ENCODE measurements at places on chromosomes 7 and 10.

- H3K27me3 ChIP-seq, result no peaks in the 10 kb centered on the region
- no peak overlapping the region for H3K4me3 ChIP-seq
- H3K27ac ChIP-seq, result no peak overlapping the region
- no peaks in the 10 kb centered on the region for H3K4me1 ChIP-seq
These were observed 733.1 kb downstream of the TYW1 start for GRCh38 chr7:67729771-67730170.

- H3K4me1 ChIP-seq, result no peaks in the 10 kb centered on the region
- H3K27me3 ChIP-seq, result no peaks in the 10 kb centered on the region
- no peaks in the 10 kb centered on the region for H3K36me3 ChIP-seq
- H3K4me3 ChIP-seq, result no peak overlapping the region
- no peak overlapping the region for H3K27ac ChIP-seq
These were observed 564.3 kb downstream of the LRMDA start for GRCh38 chr10:75995720-75996119.

- DNase-seq, result no peak
- no peak overlapping the region for H3K27ac ChIP-seq
- no peaks in the 10 kb centered on the region for H3K4me1 ChIP-seq
- no peak overlapping the region for H3K4me3 ChIP-seq
- H3K36me3 ChIP-seq, result no peaks in the 10 kb centered on the region
- H3K27me3 ChIP-seq, result no peaks in the 10 kb centered on the region
These were observed 975.2 kb upstream of the GHITM start for GRCh38 chr10:83164156-83164555.

DNA sequence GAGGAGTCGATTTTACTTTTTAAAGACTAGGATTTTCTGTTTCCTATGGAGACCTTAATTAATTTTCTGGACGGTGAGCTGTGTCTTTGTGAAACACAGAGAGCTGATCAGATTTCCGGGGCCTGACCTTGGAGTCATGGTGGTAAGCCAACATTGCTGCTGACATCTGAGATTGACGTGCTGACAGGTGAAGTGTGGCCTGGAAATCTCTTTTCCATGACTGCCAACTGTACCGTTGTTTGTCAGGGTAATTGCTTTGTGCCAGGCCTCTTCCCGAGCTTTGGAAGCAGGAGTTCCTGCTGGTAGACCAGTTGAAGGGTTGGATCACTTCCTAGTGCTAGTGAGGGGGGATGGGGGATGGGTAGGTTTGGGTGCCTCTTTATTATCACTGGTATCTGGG is 71.2 kb downstream of the ADRA2A start:
- DNase-seq, result no peak
- H3K4me3 ChIP-seq, result no peak overlapping the region
- H3K36me3 ChIP-seq, result no peaks in the 10 kb centered on the region
- H3K27me3 ChIP-seq, result peaks cover 8% of the 10 kb centered on the region
- H3K27ac ChIP-seq, result no peak overlapping the region

DNA sequence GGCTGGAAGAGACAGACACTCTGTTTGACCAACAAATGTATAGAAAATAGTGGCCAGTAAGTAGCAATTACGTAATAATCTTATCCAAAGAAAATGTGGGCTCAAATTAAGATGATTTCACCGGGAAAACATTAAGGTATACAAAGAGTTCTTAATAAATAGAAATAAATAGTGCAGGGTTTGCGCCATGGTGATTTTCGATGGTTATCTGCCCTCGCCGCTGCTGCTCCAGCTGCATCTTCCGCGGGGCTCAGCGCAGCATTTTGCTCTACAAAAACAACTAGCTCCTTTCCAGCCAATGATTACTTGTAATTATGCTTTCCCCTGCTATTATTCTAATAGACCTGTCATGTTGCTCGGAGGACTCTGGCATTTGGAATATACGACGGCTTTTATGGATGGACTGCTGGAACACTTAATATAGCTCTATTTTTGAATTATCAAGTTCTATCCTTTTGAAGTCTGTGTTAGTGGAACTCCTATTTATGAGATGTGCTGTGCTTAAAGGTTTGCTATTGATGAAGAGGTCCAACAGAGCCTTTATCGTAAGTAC is 103.8 kb downstream of the BUB3 start:
- no peak overlapping the region for H3K27ac ChIP-seq
- no peaks in the 10 kb centered on the region for H3K4me1 ChIP-seq
- no peak for DNase-seq
- H3K4me3 ChIP-seq, result no peak overlapping the region

- H3K4me3 ChIP-seq, result peak overlapping the region; percentile 35
- H3K4me1 ChIP-seq, result peaks cover 94% of the 10 kb centered on the region
- no peaks in the 10 kb centered on the region for H3K27me3 ChIP-seq
- DNase-seq, result no peak
These were observed 30.1 kb downstream of the APBB1IP start for GRCh38 chr10:26468291-26468690.

DNA sequence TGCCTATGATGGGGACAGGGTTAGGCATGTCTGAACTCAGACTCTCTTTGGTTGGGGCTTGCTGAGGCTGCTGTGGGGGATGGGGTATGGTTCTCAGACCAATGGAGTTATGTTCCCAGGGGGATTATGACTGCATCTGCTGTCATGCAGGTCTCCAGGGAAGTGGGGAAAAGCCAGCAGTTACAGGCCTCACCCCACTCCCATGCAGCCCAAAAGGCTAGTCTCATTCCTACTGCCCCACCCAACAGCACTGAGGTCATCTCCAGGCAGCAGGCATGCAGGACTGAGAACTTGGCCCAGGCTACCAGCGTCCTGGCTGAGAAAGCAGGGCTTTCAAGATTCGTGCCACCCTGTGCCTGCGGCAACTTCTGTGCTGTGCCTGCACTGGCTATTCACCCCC is 373.3 kb downstream of the HTR7 start:
- H3K27me3 ChIP-seq, result peaks cover 3% of the 10 kb centered on the region
- no peaks in the 10 kb centered on the region for H3K4me1 ChIP-seq
- no peak overlapping the region for H3K4me3 ChIP-seq
- no peak for DNase-seq

DNA sequence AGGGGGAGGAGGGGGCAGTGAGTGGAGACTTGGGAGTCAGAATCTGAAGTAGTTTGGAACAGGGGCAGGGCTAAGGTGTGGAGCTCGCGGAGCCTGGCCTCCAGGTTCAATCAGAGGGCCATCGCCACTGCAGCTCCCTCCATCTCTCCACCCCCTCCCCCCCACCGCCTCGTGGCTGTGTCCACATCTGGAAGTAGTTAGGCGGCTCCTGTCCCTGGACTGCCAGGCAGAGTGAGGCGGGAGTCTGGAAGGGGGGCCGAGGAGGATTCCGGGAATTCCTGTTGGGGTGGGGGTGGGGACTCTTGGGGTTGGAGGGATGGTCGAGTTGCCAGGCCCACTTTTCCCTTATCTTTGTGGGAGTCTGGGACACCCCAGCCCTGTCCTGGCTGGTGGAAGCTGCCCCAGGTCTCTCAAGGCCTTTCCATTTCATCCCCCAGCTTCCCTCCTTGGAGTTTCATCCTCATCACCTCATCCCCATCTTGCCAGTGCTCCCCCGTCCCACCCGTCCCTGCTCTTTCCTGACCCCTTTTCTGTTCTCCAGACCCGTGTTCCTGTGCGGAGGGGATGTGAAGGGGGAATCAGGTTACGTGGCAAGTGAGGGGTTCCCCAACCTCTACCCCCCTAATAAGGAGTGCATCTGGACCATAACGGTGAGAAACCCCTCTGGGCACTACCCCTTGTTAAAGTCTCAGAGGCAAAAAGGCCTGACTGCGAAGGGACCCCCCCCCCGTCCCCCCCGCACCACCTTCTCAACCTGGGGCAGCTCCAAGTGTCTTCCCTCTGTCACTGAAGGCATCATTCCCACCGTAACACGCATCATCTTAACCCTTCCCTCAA is 944 bp downstream of the PCOLCE start:
- H3K4me3 ChIP-seq, result peak overlapping the region; percentile 76
- no peaks in the 10 kb centered on the region for H3K36me3 ChIP-seq
- peaks cover 20% of the 10 kb centered on the region for H3K4me1 ChIP-seq
- peaks cover 5% of the 10 kb centered on the region for H3K27me3 ChIP-seq

- no peaks in the 10 kb centered on the region for H3K27me3 ChIP-seq
- DNase-seq, result no peak
- H3K4me1 ChIP-seq, result peaks cover 11% of the 10 kb centered on the region
- H3K36me3 ChIP-seq, result peaks cover 60% of the 10 kb centered on the region
- H3K27ac ChIP-seq, result no peak overlapping the region
- H3K4me3 ChIP-seq, result no peak overlapping the region
These were observed 18.4 kb downstream of the VPS41 start for GRCh38 chr7:38890597-38890996.

GRCh38 chr7:156151658-156152057 is 339.4 kb upstream of the SHH start:
- H3K4me3 ChIP-seq, result no peak overlapping the region
- no peaks in the 10 kb centered on the region for H3K4me1 ChIP-seq
- no peak overlapping the region for H3K27ac ChIP-seq
- peaks cover 1% of the 10 kb centered on the region for H3K27me3 ChIP-seq
- H3K36me3 ChIP-seq, result no peaks in the 10 kb centered on the region

GRCh38 chr10:77643795-77644468 is 6.3 kb upstream of the KCNMA1 start:
- H3K27me3 ChIP-seq, result peaks cover 34% of the 10 kb centered on the region
- H3K4me3 ChIP-seq, result no peak overlapping the region
- no peaks in the 10 kb centered on the region for H3K36me3 ChIP-seq
- no peak overlapping the region for H3K27ac ChIP-seq
- peaks cover 1% of the 10 kb centered on the region for H3K4me1 ChIP-seq
- peak; percentile 17 for DNase-seq
